ENCODE measurements at places on chromosomes 3 and 15. TPM values are rescaled to one million over a fixed set of nuclear protein-coding genes. Genes with fewer than 3 reads are reported as not detected.

DNA sequence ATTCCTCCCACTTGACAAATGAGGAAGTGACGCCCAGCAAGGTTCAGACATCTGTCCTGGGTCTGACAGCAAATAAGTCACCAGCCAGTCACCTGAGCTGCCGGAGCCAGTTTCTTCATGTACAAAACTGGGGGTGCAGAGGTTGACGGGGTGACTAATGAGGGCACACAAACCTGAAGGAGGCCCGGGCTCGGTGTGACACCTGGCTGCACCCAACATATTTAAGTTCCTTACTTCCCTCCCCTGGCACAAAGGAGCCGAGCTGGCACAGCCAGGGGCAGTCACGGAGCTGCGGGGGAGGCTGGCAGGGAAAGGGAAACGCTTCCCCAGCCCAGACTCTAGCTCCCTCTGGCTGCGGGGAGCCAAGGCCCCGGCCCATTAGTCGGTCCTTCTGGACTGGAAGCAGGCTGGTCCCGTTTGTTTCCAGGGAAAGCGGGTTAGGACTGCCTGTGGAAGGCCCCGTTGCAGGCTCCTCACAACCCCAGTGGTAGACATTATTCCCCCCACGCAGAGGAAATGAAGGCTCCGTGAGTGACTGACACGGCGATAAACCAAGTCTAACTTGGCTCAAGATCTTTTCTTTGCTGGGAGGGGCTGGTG is 2.3 kb downstream of the FBXL22 start:
- no peak for DNase-seq

GRCh38 chr15:60614862-60615771 is 136.2 kb upstream of the ICE2 start:
- DNase-seq: no peak

- DNase-seq: no peak
Measured at GRCh38 chr15:82870727-82871320, 61.4 kb downstream of the WHAMM start.

GRCh38 chr3:126166009-126166408 is 14.4 kb downstream of the ALDH1L1 start:
- no peak for DNase-seq

- DNase-seq: peak; percentile 74
Measured at GRCh38 chr15:23690450-23690852, 3.3 kb upstream of the NDN start.

Gene CCDC191
- 17.9 TPM for polyA plus RNA-seq

Gene UNC13C
- 8.9 TPM for polyA plus RNA-seq

Gene NUP210
- polyA plus RNA-seq: 24.5 TPM

Data from right renal pelvis (tissue), 4 donors.